ENCODE measurements at places on chromosomes 16 and 17.
A peak's percentile ranks its signal among the peaks of the same experiment; 100 is the strongest.

DNA sequence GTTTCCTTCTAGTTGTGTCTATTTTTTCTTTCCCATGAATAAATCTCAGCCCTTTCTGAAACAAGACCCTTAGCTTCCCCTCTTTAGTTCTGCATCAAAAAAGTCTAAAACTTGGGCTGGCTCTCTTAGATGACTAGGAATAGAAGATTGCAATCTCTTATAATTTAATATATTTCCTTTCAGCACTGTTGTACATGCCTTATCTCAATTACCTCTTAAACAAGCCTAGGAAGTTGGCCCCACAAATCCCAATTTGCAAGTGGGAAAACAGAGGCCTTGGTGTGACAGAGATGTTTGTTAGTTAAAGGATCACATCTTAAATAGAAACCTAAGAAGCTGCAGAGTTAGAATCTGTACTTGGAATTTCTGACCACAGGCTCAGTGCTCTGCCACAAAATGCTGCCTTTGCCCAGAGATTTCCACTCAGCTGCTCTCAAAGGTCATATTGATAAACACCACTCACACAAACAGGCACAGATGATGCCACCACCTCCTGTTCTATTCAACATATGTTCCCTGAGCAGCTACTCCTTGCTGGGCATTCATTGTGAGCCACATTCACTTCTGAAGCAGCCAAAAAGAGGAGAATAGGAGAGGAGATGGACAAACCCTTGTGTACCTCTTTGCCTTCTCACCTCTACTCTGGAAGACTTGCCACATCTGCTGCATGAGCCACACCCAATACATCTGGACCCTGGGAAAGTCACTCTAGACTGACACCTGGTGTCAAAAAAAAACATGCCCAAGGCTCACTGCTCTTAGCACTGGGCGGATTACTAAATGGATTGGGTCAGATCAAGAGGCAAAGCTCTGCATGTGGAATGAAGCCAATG is 5.5 kb downstream of the CCDC182 start:
- DNase-seq = no peak

- DNase-seq = no peak
Observed at GRCh38 chr16:1225051-1225451, at the start of gene TPSG1. TPSG1 (minus strand) TSS chr16:1225268; CDS start chr16:1225252, 16 bp downstream.

DNA sequence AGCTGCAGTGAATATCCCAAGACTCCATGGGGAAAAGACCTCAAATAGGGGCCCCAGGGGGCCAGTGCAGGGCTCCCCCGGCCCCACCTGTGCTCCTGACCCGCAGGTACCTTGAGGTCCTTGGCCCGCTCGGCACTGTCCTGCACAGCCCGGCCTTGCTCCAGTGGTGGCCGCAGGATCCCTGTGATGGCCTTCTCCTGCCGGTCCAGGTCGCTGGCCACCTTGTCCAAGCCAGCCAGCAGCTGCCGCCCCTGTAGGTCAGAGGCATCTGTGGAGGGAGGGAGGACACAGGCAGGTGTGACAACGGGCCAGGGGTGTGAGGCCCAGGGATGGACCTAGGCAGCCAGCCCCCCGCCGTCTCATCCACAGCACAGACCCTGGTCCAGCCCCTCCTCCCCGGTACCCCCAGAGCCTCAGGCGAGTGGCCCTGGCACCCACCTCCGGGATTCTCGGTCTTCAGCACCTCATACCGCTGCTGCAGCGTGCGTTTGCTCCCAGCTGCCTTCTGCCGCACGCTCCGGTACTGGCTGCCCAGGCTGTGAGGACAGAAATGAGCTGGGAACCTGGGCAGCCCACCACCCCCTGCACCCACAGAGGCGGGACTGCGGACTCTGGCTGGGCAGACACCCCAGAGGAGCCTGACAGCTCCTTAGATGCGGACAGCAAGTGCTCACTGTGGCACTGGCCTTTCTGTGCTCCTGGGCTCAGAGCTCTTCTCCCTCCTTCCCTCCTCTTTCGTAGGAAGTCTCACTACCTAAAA is 43.7 kb downstream of the PPL start:
- DNase-seq = no peak

GRCh38 chr17:78879635-78880186 is 23.3 kb downstream of the CEP295NL start:
- DNase-seq = no peak

DNA sequence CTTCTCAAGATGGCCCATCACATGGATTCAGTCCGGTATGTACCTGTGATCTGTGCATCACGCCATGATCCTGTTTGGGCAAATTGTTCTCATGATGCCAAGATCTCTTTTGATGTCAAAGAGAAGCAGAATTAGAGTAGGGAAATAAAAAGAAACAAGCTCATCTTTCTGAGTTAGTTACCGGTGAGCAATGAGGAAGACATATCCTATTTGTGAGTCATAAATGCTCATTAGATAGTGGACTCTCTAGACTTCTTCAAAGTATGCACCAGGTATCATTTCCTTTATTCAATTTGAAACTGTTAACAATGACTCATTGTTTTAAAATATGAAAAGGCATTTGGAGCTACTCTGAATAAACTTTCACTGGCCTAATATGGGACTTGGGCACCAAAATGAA is 8.0 kb upstream of the KRTAP4-12 start:
- no peak for DNase-seq

DNA sequence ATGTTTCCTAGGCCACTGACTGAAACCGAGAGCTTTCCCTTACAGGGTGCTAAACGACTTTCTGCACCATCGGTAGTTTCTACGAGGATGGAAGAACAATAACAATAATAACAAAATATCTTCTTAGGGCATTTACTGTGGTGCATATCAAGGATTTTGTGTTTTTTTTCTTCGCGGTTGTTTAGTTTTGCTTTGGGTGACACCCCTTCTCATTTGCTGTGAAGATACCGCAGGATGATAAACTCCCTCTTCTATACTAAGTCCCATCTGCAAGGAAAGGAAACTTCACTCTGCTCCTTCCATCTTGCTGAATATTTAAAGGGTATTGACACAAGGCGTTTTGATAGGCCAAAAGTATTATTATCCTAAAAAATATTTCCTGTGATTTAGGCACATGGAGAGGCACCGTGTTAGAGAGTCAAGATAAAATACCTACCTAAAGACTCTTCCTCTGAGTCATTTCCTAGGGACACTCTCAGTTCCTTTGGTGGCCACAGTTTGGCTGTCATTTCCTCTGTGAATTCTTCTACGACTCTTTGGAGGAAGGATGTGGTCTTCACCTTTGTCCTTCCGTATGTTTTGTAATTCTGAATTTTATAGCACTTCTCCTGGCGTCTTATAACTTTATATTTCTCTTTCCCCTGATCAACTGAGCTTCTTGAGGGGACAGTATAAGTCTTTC is 318.8 kb downstream of the CDH13 start:
- DNase-seq = no peak

- no peak for DNase-seq
Observed at GRCh38 chr16:68037841-68038597, 14.9 kb downstream of the DUS2 start.

DNA sequence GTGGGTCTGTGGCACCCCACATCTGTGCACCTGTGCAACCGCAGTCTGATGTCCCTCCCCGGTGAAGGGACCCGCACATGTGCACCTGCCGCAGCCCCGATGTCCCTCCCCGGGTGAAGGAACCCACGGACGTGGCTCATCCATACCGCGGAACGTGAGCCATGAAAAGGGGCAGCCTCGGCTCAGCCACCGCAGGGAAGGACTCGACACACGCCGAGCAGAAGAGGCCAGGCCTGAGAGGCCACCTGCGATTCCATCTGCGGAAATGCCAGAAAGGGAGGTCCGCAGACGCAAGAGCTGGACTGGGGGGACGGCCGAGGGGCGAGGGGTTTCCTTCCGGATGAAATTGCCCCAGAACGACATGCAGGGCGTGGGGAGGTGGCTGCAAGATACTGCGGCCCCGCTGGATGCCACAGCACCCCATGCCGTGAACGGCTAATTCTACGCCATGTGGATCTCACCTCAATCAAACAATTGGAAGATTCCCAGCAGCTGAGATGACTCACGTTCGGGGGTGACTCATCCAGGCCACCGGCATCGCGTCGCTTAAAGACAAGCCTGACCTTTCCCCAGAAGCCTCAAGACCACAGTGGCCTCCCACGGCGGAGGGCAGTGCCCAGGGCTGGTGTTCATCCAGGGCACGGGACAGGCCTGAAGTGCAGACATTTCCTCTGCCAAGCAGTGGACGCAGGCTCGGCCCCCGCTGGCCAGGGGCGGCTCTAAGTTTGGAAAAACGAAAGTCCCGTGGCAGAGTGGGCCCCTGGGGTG is 21.0 kb downstream of the SOX8 start:
- no peak for DNase-seq

DNA sequence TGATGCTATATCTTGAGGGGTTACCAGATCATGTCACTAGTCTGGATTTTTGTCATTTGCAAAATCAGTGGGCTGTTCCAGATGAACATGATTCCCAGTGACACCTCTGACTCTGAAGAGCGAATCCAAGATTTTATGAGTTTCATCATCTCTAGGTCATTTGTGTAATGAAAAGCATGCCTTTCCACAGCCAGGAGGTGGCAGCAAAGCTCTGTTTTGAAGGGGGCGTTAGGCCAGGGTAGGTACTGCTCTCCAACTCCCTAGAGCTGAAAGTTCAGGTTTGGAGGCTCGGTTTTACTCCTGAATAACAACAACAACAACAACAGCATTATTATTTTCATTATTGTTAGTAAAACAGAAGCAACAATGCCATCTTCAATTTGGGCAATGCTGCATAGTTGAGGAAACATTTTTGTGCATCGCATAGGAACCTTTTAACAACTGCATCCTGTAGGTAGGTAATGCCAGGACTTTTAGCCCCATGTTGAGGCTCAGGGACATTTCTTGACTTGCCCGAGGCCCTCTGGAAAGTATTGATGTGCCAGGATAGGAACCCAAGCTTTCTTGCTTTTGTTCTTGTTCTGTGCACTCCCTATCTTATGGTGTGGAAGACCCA is 77.0 kb downstream of the MYH13 start:
- DNase-seq = peak; percentile 80

- no peak for DNase-seq
Observed at GRCh38 chr17:2893422-2893914, 97.2 kb downstream of the RAP1GAP2 start.

GRCh38 chr16:85524365-85524629 is 88.8 kb upstream of the GSE1 start:
- DNase-seq = no peak

DNA sequence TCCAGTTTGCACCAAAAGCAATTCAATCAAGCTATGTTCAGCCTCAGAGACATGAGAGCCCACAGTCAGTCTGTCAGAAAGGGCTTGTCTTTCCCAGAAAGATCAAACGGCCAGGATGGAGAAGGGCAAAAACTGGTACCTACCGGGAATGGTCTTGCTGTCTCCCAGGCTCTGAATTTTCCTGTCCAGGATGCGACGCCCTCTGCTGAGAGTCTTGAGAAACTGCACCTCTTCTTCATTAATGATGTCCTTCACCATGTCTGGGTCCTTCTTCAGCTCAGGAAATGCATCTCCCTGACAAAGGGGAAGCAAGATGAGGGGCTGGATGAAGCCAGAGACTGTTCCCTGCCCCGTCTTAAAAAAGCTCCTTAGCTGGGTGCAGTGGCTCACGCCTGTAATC is 15.8 kb upstream of the EXOSC6 start:
- peak; percentile 60 for DNase-seq

DNA sequence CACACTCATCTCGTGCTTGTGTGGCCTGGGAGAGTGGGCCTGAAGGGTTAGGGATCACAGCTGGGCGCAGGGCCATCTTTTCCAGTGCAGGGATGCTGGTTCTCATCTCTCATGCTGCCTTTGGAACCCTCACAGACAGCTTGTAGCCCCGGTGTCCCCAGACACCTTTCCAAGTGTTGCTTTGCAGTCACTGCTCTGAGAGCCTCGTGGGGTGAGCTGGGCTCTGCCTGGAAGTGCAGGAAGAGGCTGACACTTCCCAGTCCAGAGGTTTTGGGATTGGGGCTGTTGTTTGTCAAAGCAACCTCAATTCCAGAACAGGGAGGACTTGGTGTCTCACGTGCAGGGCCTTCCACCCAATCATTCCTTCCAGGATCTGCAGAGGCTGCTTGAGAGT is 28.2 kb downstream of the TBX4 start:
- no peak for DNase-seq

DNA sequence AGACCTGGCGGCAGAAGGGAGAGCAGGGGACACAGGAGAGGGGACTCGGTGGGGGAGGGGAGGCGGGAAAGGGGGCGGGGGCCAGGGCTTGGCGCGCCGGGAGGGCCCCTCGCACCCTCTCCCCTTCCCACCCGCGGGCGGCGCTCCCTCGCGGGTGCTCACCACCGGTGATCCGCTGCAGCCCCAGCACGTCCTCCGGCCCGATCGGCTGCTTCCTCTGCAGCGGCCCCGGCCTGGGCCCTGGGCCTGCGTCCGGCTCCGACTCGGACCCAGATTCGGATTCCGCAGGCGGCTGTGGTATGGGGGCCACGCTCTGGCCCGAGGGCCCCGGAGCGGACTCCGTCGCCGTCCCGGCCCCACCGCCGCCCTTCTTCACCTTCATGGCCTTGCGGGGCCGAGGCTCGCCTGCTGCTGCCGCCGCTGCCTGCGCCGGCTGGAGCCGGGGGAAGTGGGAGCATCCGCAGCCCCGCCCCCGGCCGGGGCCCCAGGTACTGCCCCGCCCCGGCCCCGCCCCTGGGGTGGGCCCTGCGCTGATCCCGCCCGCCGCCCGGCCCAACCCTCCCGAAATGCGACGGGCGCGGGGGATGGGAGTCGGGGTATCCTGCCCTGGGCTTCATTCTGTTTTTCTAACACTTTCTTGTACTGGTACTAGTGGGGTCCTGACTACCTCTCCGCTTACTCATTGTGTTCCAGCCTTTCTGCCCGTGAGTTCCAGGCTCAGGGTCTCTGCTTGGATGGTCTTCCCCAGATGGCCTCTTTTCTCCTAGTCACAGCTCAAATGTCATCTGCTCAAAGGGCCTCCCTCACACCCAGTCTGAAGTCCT is at the start of gene UNC119:
Gene UNC119, minus strand, starts transcription at position 449 of the 824 bp plus-strand sequence. Its CDS starts 67 bp downstream, at position 382.
- peak; percentile 88 for DNase-seq

- DNase-seq = no peak
Observed at GRCh38 chr17:48915459-48916282, 7.5 kb downstream of the UBE2Z start.

GRCh38 chr17:29005936-29006511 is at the start of gene SEZ6:
SEZ6 (minus strand) TSS chr17:29006033; CDS start chr17:29005869, 164 bp downstream.
- peak; percentile 91 for DNase-seq

GRCh38 chr16:27633721-27634120 is 83.8 kb downstream of the KATNIP start:
- no peak for DNase-seq

- no peak for DNase-seq
Observed at GRCh38 chr16:46748775-46749705, 896 bp upstream of the MYLK3 start.
